ENCODE measurements at places on chromosomes 3 and 15. TPM values are rescaled to one million over a fixed set of nuclear protein-coding genes. Genes with fewer than 3 reads are reported as not detected.

The TGFBR2 gene
- 55.3 TPM for total RNA-seq

The CACNA2D3 gene
- not detected for total RNA-seq

The PIGZ gene
- total RNA-seq: 0.31 TPM

The AADAC gene
- not detected for total RNA-seq

The CCR3 gene
- total RNA-seq: not detected

The POLG gene
- 106 TPM for total RNA-seq

The ALS2CL gene
- 0.96 TPM for total RNA-seq

The TFDP2 gene
- total RNA-seq: 31.0 TPM
